ENCODE measurements at places on chromosomes 6 and 20. TPM values are rescaled to one million over a fixed set of nuclear protein-coding genes. Genes with fewer than 3 reads are reported as not detected.

TRIM15 gene
- not detected for total RNA-seq

RAD21L1 gene
- total RNA-seq, result not detected

GRCh38 chr6:444653-445275, 53.2 kb downstream of the IRF4 start:
- H3K4me1 ChIP-seq, result no peaks in the 10 kb centered on the region
- DNase-seq, result no peak
- no peaks in the 10 kb centered on the region for H3K36me3 ChIP-seq
- no peak overlapping the region for H3K4me3 ChIP-seq
- no peak overlapping the region for H3K27ac ChIP-seq

- H3K27me3 ChIP-seq, result peaks cover 12% of the 10 kb centered on the region
- no peaks in the 10 kb centered on the region for H3K36me3 ChIP-seq
- no peak overlapping the region for H3K27ac ChIP-seq
- DNase-seq, result no peak
Observed at GRCh38 chr20:3082955-3083952, 1.3 kb downstream of the AVP start.

- no peaks in the 10 kb centered on the region for H3K27me3 ChIP-seq
- H3K27ac ChIP-seq, result no peak overlapping the region
- no peak for DNase-seq
Observed at GRCh38 chr6:86380571-86381125, 556.7 kb upstream of the HTR1E start.

DNA sequence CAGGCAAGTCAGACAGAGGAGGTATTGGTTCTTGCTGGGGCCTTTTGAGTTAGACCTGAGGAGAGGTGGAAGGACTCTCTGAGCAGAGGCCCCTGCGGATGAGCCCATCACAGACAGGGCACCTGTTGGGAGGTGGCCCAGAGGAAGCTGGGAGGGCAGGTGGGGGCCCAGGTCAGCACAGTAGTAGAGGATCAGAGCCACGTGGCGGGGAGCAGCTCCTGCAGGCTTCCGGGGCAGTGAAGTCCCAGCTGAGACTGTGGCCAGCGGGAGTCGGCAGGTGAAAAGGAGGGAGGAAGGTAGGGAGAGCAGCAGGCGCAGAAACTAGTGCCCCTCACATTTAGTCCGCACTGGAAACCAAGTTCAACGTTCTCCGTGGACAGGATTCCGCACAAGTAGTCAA, 61.8 kb downstream of the RSPH3 start:
- no peaks in the 10 kb centered on the region for H3K4me1 ChIP-seq
- no peak overlapping the region for H3K4me3 ChIP-seq
- H3K36me3 ChIP-seq, result no peaks in the 10 kb centered on the region
- DNase-seq, result no peak

CNBD2 gene
- total RNA-seq, result 2.6 TPM

DNA sequence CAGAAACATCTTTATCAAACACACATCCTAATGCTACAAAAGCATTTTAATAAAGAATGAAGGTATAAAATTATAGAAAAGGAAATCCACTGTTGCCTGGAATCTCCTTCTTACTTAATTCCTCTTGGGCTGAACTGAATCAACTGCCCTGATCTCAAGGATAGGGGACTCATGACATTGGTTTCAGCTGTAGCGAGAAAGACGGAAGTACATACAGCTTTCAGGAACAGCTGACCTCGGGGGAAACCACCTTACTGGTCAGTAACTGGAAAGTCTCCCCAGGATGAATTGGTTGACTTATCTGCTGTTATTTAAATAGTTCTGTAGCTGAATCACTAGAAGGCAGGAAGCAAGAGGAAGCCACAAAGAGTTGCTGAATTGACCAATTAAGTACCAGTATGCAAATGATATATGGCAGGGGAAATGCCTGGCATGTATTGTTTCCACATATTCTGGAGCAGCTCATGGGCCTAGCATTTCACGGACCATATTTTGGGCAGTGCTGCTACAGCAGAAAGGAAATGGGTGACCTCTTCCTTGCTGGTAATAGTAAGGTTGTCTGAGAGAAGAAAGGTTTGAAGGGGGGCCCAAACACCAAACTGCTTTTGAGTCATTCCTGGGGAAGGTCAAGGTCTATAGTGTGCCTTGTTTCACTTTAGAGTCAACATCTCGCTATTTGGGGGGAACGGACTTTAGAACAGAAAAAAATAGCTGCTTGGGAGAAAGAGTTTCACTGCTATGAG, 43.7 kb upstream of the MAP7 start:
- no peaks in the 10 kb centered on the region for H3K27me3 ChIP-seq
- DNase-seq, result no peak
- H3K4me1 ChIP-seq, result peaks cover 20% of the 10 kb centered on the region

ADGRF5 gene
- total RNA-seq, result 13.5 TPM

DNA sequence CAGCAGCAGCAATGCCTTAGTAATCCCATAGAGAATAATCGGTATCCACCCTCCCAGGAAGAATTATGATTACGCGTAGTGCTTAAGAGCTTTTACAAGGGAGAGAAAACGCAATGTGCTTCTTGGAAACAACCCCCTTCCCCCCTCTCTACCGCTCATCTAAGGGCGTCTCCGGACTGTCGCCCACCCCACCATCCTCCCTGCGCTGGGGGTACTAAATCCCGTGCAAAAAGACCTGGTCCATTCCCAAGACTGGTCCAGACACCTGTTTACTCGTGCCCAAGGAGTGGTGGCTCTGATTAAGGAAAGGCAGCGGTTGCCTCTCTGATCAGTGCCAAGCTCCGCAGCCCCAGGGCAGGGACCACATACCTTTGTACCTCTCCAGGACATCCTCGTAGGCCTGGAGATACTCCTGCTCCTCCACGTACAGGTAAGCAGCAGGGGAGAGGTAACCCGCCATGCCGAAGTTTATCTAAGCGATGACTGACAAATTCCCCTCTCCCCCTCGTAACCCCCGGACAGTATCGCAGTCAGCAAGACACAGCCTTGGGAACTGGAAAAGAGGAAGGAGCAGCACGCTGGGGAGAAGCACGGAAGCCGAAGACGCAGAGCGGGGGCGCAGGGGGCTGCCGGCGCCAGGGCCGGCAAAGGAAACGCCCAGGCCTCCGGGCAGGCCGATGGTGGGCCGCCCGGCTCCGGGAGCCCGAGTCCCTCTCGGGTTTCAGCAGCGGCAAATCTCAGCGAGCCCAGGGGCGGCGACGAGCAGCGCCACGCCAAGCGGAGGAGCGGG, 112.0 kb upstream of the BEND6 start:
- peaks cover 46% of the 10 kb centered on the region for H3K4me1 ChIP-seq
- peak overlapping the region; percentile 91 for H3K4me3 ChIP-seq
- H3K36me3 ChIP-seq, result no peaks in the 10 kb centered on the region
- H3K27ac ChIP-seq, result peak overlapping the region; percentile 71
- no peaks in the 10 kb centered on the region for H3K27me3 ChIP-seq

HTR1B gene
- 9.9 TPM for total RNA-seq

- no peaks in the 10 kb centered on the region for H3K4me1 ChIP-seq
- H3K36me3 ChIP-seq, result no peaks in the 10 kb centered on the region
- H3K4me3 ChIP-seq, result no peak overlapping the region
Observed at GRCh38 chr6:40244699-40245098, 310.4 kb upstream of the MOCS1 start.

C2 gene
- total RNA-seq, result 13.8 TPM

PRICKLE4 gene
- 4.6 TPM for total RNA-seq

- no peak for DNase-seq
- H3K27me3 ChIP-seq, result no peaks in the 10 kb centered on the region
- H3K4me3 ChIP-seq, result no peak overlapping the region
- H3K36me3 ChIP-seq, result no peaks in the 10 kb centered on the region
- H3K4me1 ChIP-seq, result peaks cover 13% of the 10 kb centered on the region
Observed at GRCh38 chr20:36144336-36144735, 10.2 kb upstream of the EPB41L1 start.

MRAP2 gene
- 104 TPM for total RNA-seq

DNA sequence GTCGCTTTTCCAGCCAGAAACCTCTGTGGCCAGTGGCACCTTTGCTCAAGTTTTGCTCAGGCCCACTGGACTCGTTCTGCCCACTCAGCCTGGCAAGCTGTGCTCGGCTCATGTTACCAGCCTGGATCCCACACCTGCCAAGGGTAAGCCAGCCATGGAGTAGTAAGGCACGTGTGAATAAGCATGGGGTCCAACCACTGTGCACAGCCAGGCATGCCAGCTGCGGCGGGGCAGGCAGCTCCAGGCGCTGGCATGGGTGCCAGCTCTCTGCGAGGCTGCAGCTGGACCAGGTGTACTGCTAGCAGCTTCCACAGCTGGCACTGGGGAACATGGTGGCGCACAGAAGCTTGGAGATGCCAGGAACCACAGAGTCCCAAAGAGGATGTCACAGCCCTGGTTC, 32.1 kb upstream of the PDYN start:
- H3K27me3 ChIP-seq, result no peaks in the 10 kb centered on the region
- H3K4me3 ChIP-seq, result no peak overlapping the region
- no peak overlapping the region for H3K27ac ChIP-seq

DNA sequence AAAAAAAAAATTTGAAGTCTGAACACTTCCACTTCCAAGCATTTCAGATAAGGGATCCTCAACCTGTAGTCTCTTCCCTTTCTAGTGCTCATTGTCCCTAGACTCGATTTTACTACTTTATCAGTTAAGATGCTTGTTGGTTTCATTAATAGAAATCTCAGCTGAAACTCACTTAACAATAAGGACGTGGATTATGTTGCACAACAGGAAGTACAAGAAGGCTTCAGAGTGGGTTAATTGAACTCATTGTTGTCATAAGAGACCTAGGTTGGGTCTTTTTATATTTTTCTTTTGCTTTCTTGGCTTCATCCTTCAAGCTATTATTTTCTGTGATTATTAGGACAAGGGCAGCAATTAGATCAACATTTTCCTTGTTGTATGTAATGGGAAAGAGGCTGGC, 175.2 kb downstream of the CDKAL1 start:
- H3K27ac ChIP-seq, result no peak overlapping the region
- H3K27me3 ChIP-seq, result no peaks in the 10 kb centered on the region
- H3K36me3 ChIP-seq, result no peaks in the 10 kb centered on the region
- DNase-seq, result no peak
- H3K4me1 ChIP-seq, result peaks cover 8% of the 10 kb centered on the region

DNA sequence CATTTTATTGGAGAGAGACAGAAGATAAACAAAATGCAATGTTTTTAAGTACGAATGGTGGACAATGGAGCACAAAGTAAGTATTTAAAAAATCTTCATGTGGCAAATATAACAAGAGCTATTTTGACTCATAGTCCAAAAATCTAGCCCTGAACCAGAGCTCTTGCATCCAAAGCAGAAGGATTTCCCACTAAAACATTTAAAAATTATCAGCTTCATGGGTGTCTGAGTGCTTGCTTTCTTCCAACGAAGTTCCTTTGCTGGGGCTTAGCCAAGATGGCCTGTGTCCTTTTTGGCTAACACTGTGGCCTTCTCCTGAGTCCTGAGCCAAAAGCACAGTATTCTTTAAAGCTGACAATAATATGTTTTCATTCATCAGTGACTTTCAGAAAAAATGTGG, 161.7 kb downstream of the RIMS1 start:
- no peak for DNase-seq
- H3K36me3 ChIP-seq, result no peaks in the 10 kb centered on the region
- no peak overlapping the region for H3K4me3 ChIP-seq
- H3K27ac ChIP-seq, result no peak overlapping the region
- no peaks in the 10 kb centered on the region for H3K27me3 ChIP-seq

DNA sequence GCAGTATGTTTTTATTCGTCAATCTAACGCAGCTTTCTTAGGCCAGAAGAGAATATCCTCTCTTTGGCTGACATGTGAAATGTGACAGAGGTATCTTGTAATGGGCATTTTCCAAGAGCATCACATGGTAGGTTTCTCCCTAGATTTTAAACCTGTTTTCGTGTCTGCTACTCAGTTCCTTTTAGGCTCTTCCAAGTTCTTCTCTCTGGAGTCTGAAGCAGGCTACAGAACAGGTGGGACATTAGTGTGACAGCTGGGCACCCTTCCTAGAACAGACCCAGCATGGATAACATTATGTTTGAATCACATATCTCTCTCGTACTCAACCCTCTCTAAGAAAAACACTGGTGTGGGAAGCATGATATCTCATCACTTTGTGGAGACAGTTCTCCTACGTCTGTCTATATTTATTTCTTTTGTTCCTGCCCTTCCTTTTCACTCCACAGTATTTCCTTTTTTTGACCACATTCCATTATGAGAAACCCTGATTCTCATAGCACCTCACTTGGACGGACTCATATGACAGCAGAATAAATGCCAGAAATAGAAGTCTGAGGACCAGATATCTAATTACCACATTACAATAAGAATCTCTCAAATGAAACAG, 263.4 kb downstream of the NKAIN2 start:
- H3K27ac ChIP-seq, result no peak overlapping the region
- H3K4me1 ChIP-seq, result no peaks in the 10 kb centered on the region
- no peaks in the 10 kb centered on the region for H3K27me3 ChIP-seq
- DNase-seq, result no peak
- no peaks in the 10 kb centered on the region for H3K36me3 ChIP-seq

All from thoracic aorta (tissue), 2 donors.